ENCODE measurements at places on chromosomes 5 and 9.
A peak's percentile ranks its signal among the peaks of the same experiment; 100 is the strongest.

DNA sequence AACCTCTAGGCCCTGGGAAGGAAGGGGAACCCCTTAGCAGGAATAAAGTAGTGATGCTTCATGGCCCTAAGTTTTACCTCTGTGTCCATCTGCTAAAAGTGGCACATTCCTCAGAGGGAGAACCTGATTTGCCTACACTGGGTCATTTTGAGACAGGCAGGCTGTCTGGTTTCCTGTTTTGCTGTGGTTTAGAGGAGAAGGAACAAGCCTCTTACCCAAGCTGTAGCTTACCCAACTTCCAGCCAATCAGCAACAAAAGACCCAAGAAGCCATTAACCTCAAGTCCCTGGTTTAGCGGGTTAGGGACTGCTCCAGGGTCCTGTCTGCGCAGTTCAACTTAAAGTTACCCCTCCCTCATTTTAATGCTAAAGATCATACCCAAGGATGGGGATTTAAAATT, 411.0 kb downstream of the MAT2B start:
- DNase-seq: no peak

- no peak for DNase-seq
Observed at GRCh38 chr9:2000314-2000713, 14.8 kb upstream of the SMARCA2 start.

DNA sequence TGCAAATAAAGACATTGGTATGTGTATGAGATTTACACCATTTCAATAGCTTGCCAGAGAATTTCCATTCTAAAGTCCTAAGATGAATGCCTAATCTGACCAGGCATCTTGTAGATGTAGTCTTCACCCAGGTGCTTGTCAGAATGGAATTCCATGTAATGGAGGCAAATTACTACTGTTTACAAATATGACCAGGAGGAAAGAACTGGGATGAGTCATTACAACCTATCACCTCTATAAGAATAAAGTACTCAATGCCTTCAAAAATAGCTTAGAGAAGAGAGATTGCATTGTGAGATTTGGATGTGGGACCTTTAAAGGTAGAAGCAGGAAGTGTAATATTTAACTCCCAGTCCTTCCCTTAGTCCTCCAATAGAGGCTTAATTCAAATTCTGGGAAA, 507.0 kb upstream of the PTGER4 start:
- no peak for DNase-seq

DNA sequence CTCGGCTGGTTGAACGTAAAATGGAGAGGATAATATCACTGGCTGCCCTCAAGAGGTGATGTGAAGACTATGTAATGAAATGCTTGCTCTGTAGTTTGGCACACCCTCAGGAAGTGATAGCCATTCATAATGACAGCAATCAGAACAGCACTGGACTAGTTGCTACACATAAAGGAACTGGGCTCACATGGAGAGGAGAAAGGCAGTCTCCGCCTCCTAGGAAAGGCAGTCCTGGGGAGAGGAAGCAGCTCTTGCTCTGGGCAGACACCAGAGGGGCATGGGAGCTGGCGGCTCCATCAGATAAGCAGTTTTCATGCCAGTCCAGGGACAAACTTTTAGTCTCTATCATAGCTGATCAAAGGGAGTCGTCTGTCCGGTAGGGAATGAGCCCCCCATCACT, 46.9 kb downstream of the ARHGEF37 start:
- DNase-seq: no peak

DNA sequence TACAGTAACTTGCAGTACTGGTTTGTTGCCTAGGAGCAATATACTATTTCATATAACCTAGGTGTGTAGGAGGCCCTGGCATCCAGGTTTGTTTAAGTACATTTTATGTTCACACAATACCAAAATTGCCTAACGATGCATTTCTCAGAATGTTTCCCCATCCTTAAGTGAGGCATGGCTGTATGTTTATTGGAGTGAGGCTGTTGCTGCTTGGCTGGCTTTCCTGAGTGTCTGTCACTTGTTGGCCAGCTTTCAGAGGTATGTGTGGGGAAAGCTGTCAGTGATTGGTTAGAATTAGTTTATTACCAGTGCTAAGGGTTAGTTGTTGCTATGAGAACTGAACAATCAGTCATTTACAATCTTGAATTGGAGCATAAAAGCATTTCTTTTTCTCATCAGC, 154.1 kb upstream of the CDH12 start:
- no peak for DNase-seq

GRCh38 chr9:6383551-6384225, 29.3 kb upstream of the UHRF2 start:
- DNase-seq: no peak

- DNase-seq: peak; percentile 90
Observed at GRCh38 chr5:134506054-134507039, 19.1 kb upstream of the JADE2 start.

DNA sequence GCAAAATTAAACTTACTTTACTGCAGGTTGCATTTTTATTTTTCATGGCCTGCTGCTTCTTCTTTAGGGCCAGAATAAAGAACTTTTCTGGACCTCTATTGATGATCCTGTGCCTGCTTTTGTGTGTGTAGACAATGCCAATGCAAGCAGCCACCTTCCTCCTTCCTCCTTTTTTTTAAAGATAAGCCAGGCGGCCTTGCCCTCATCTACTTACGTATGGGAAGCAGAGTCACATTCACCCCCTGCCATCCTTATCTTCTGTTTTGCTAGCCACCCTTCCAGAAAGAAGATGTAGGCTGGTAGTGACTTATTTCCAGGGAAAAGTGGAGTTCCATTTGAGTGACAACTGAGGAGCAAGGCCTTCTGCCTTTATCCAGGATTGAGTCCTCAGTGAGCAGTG, 122.9 kb downstream of the KDM4C start:
- DNase-seq: no peak

- no peak for DNase-seq
Observed at GRCh38 chr5:73387601-73388305, 60.8 kb downstream of the FOXD1 start.

- DNase-seq: no peak
Observed at GRCh38 chr9:136616948-136617695, 45.6 kb upstream of the EGFL7 start.

Data from cardiac septum (tissue), 1 donor.